Stimulated activated CD8-positive, alpha-beta memory T cell treated with anti-CD3 and anti-CD28 coated beads, Interleukin-7, amount 100 ng/mL, for 1 hour (primary cell): ENCODE measurements at places on chromosomes 7 and 10.

- DNase-seq = no peak
These were observed 171.8 kb downstream of the SEMA3D start for GRCh38 chr7:85014936-85015660.

- DNase-seq = no peak
These were observed 19.6 kb downstream of the ARL4A start for GRCh38 chr7:12706900-12707536.

DNA sequence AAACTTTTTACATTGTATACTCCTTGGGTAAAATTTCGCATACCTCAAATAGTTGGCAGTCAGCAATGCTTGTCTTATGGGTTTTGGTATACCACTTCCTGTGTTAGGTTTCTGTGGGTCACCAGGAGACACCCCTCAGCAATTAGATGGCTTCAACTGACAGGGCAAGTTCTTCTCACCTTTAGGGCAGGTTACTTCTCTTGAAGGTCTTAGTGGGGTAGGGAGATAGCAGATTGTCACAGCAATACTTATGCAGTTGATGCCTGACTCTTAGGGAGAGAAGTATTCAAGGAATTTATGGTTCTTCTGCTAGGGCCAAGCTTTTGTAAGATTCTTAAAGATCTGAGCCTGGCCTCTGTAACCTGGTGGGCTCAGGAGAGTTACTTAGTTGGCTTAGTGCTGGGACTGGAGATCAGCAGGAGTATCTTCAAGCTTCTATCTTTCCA is 42.9 kb downstream of the MKLN1 start:
- no peak for DNase-seq

DNA sequence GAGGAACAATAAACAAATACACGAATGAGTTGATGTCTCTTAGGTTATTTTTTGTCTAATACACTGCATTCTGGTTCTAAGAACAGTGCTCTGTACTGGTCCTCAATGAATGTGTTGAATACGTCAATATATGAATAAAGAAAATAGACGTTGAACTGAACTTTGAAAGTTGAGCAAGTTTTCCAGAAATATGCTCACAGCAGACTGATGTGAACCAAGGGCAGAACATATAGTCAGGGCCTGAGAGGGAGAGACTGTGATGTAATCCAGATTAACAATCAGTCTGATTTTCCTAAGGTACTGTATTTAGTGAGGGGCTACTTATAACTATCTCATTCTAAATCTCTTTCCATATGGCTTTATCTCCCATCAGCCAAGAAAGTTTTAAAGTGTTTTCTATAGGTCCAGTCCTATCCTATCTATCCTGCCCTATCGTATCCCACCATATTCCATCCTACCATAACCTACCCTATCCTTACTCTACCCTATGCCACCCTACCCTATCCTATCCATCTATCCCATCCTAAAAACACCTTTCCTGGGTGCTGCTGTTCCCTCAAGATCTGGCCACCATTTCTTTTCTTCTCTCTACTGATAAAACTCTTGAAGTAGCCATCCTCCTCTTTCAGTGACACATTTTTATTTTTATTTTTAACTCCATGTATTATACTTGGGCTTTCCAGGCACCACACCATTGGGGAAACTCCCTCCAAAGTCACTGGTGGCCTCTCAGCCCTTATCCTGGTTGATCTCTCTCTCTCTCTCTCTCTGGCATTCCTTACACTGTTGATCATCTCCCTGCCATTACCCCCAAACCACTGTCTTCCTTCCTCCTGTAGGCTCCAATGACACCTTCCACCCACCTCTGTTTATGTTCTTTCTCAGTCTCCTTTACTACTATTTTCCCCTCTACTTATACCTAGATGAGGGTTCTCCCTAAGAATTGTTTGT is 212.3 kb upstream of the SLC26A5 start:
- DNase-seq = no peak

DNA sequence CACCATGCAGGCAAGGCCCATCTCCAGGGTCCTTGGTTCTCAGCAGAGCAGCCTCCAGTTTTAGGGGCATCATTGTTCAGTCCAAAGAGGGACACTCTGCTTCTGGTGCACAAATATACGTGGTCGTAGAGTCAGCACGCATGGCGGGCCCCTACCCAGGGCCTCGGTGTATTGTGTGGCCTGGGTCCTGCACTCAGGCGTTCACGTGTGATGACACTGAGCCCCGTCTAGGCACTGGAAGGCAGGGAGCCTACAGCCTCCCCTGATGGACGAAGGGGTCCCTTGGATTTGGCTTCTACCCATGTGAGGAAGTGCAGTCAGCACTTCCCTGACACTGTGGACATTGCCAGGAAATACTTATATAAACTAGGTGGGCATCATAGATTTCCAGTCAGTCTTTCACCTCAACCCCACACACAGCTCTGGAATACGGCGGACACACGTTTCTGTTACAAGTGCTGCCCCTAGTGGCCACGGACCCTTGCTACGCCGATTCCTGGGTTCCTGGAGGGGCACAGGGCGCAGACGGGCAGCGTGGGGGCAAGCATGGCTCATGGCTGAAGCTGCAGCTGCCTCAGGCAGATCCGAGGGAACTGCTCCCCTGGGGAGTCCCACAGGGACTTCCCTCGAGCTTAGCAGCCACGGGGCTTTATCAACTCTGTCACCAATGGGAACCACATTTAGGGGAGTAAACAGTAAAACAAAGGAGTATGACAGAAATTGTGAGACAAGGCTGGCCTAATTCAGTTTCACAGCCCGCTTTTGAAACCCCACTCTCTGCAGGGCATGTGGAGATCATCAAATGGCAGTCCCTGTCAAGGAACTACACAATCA is 25.4 kb downstream of the AIFM2 start:
- DNase-seq = no peak

DNA sequence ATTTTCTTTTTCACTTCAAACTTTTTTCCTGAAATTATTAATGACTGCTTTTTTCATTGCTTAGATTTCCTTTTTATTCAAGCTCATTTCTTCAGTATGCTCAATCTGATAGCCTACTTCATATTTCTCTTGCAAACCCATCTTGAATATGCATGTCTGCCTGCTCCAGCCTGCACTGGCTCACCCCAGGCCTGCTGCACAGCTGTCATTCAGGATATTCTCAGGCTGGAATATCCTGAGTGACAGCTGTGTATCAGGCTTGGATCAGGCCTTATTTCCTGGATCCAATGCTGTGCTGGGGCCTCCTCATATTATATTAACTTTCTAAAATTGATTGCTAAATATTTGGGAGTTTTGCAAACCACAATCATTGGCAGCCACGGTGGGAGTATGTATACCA is 120.2 kb upstream of the TNS3 start:
- DNase-seq = no peak

GRCh38 chr10:11799736-11800080 is 23.4 kb upstream of the PROSER2 start:
- no peak for DNase-seq

GRCh38 chr7:66099232-66099550 is 15.5 kb upstream of the CRCP start:
- DNase-seq = no peak

- DNase-seq = no peak
These were observed 328.9 kb downstream of the RPS24 start for GRCh38 chr10:78362406-78363022.

DNA sequence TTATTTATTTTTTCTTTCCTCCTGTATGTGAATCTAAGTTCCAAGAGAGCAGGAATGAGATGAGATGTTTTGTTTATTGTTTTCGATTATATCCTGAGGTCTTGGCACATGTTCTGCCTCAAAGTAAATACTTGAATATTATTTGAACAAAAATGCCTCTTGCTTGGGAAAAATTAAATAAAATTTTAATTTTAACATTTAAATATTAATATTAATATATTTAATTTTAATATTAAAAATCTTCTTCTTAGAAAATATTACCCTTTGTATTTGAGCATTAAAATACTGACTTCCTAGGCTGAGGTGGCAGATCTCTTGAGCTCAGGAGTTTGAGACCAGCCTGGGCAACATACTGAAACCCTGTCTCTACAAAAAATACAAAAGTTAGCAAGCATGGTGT is 123.4 kb upstream of the SEMA3D start:
- no peak for DNase-seq

DNA sequence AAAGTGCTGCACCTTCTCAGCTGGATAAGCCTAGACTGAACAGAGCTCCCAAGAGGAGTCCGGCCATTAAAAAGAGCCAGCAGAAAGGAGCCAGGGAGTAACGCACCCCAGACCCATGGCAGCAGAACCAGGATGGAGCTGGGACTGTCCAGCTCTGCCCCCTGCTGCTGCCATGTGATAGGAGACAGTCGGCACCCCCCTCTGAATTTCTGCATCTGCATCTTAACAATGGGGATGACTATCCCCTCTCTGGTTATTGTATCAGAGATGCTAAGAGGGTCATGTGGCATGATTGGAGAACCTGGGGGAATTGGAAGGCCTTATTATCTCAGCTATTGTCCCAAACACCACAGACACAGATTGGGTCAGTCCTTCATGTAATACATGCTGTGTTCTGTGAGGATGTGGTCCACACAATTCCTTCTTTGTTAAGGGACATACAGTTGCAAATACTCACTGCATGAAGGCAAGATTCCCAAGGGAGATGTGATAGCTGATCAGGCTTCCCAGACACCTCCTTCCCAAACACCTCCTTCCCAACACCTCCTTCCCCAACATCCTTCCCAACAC is 29.3 kb downstream of the PLEKHS1 start:
- DNase-seq = no peak

DNA sequence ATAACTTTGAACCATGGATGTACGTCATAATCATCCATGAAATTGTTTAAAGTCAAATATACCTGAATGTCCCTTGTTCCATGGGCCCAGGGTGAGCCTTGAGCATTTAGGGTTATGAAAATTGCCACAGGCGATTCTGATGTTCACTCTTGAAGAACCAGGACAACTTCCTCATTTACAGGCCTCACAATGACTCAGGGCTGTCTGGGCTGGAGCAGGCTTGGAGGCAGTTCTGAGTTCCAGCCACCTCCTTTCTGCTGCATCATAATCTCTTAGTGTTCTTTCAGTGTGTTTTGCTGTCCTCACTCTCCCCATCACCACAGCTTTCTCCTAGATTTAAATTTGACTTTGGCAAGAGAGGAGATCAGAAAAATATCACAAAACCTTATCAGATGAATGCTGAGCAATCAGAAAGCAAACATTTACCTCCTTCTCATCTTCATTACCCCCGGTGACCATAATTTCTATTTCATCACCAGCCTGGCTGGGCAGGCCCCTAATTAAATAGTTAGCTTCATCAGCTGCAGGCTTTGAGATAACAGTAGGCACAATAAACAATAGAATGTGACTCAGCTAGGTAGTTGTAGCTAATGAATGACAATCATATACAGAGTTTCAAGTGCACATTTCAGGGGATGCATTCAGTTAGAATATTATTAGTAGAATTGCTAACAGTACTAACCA is 571.0 kb downstream of the SH2D4B start:
- no peak for DNase-seq
